RCC 7860 (cell line): ENCODE measurements at places on chromosomes 12 and 14.

DNA sequence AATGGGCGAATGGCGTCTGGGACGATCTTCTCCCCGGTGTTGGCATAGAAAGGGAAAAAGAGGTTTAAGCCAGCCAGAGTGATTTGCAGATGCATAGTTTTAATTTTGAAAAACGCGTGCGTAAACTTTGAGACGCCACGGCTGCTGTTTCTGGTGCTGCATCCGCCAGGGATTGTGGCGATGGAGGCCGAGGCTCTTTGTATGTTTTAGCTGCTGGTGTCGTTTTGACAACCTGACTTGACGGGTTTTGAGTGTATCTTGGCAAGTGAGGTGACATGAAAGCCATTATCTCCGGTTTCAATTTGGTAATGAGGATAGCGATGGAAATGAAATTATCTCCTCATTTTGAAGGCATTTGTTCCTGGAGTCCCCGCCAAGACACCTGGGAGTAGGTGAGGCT, 1.6 kb downstream of the PTGDR start:
- no peak for DNase-seq

DNA sequence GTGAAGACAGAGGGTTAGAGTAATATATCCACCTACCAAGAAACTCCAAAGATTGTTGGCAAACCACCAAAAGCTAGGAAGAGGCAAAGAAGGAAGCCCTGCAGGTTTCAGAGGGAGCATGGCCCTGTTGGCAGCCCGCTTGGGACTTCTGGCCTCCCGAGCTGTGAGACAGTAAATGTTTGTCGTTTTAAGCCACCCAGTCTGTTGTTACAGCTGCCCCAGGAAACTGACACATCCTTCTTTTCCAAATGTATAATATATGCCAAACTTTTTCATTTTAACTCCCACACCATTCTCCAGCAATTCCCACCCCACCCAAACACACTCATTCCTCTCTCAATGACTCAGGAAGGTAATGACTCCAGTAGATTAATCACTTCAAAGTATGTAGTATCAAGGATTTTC, 74.0 kb downstream of the RPS29 start:
- DNase-seq = peak; percentile 27

- no peak for DNase-seq
Observed at GRCh38 chr14:71783786-71784185, 148.4 kb upstream of the RGS6 start.

DNA sequence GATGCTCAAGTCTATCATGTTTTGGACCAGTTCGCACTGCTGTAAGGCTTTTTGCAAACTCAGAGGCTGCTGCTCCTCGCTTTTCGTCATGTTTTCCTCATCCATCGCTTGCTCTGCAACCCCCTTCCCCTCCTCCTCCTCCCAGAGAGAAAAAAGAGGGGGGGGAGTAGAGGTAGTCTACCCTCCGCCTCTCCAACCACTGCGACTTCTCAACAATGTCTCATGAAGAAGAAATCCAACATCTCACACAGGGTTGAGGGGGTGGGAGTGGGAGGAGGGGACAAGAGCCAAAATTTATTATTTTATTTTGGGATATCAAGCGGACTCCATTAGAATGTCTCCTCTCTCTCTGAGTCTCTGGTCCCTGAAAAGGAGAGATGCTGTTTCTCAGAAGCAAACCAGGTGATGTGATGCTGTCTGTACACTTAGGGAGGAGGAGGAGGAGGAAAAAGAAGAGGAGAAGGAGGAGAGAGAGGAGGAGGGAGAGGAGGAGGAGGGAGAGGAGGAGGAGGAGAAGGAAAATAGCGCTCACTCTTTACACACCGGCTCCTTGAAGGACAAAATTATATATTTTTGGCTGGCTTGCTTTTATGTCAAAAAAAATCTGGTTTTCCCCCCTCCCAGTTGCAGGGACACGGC, 520 bp downstream of the KSR2 start:
- DNase-seq = no peak

DNA sequence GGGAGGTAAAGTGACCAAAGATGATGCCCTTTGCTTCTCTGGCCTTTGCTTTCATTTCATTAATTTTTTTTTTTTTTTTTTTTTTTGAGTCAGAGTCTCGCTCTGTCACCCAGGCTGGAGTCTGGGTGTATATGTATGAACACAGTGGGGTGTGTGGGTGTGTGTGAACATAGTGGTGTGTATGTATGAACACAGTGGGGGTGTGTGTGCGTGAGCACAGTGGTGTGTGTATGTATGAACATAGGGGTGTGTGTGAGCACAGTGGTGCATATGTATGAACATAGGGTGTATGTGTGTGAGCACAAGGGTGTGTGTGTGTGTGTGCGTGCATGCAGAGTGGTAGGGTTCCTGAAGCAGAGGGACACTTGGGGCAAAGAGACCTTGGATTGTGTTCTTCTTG, 9.6 kb downstream of the KLC1 start:
- DNase-seq = no peak

- no peak for DNase-seq
Observed at GRCh38 chr14:75910048-75910447, 71.7 kb downstream of the TGFB3 start.

DNA sequence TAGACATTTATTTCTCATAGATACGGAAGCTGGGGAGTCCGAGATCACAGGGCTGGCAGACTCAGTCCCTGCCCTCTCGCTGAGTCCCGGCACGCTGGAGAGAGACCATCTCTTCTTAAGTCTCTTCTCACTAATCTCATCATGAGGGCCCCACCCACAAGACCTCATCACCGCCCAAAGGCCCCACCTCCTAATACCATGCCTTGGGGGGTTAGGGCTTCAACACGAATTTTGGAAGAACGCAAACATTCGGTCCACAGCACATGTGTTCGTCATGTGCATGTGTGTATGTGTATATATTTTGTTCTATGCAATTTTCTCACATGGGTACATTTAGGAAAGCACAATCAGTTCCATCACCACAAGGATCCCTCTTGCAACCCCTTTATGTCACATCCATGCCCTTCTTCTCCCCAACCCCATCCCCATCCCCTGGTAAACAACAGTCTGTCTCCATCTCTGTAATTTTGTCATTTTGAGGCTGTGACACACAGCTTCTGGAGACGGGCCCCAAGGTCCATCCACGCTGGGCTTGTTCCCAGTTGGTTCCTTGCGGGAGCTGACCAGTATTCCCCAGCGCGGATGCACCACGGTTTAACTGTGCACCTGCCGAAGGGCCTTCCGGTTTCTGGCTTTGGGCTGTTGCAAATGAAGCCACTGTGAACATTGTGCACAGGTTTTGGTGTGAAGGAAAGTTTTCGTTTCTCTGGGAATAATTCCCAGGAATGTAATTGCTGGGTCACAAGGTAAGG, 317.5 kb upstream of the DIO3 start:
- DNase-seq = no peak

GRCh38 chr12:65632131-65632855, 192.0 kb upstream of the HMGA2 start:
- DNase-seq = no peak

- no peak for DNase-seq
Observed at GRCh38 chr12:26878661-26879119, 45.7 kb upstream of the ITPR2 start.

DNA sequence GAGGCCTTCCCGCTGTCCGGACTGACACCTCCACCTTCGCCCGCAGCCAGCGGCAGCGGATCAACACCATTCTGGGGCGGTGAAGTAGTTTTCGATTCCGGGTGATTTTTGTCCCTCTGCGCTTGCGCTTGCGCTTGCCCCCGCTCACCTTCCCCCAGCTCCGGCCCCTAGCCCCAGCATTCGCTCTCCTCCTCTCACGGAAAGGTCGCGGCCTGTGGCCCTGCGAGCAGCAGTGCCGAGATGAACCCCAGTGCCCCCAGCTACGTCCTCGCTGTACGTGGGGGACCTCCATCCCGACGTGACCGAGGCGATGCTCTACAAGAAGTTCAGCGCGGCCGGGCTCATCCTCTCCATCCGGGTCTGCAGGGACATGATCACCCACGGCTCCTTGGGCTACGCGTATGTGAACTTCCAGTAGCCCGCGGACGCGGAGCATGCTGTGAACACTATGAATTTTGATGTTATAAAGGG, 22.7 kb upstream of the SRGAP1 start:
- no peak for DNase-seq

DNA sequence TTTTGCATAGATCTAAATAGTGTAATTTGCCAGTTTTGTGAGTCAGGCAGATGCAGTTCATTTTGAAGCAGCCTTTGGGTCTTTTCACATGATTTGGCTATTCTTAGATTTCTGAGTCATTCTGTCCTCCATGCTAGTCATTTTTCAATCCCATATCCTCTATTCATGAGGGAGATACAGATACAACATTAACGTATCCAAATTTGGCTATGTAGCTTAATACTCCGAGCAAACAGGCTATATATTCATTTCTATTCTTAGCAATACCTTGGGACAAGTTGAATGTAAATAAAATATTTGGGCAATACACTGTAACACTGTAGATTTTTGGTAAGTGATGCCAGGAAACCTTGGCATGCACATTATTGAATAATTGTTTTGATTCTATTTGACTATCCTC, 270.7 kb upstream of the PDE3A start:
- no peak for DNase-seq

DNA sequence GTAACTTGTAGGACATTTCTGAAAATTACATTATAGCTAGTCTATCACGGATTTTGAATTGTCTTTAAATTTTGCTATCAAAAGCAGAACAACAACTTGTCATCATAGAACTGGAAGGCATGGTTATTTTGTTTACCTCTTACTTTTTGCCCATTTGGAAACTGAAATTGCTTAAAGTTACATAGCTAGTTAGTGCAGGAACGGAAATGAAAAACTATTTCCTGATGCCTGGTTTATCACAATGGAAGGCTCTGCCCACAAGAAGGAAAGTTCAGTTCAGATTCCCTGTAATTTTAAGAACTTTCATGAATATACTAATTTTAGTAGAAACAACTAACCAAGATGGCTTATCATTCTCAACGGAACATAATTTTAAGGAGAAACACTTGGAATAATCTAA, 427.7 kb downstream of the RAD51B start:
- no peak for DNase-seq

DNA sequence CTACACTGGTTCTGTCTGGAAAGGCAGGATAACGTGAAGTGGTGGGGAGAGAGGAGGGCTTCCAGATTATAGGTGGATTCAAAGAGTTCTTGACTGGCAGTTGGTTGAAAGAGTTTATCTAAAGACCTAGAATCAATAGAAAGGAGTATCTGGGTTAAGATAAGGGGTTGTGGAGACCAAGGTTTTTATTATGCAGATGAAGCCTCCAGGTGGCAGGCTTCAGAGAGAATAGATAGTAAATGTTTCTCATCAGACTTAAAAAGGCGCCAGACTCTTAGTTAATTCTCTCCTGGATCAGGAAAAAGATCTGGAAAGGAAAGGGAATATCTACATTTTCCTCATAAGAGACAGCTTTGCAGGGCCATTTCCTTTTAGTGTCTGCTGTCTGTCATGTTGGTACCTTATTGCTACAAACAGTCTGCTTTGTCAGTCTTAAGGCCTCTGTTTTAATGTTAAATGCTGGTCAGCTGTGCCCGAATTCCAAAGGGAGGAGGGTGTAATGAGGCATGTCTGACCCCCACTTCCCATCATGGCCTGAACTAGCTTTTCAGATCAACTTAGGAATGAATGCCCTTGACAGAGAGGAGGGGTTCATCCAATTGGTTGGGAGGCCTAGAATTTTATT, 401.3 kb downstream of the FUT8 start:
- no peak for DNase-seq

- no peak for DNase-seq
Observed at GRCh38 chr12:105980533-105980932, 158.2 kb downstream of the NUAK1 start.

DNA sequence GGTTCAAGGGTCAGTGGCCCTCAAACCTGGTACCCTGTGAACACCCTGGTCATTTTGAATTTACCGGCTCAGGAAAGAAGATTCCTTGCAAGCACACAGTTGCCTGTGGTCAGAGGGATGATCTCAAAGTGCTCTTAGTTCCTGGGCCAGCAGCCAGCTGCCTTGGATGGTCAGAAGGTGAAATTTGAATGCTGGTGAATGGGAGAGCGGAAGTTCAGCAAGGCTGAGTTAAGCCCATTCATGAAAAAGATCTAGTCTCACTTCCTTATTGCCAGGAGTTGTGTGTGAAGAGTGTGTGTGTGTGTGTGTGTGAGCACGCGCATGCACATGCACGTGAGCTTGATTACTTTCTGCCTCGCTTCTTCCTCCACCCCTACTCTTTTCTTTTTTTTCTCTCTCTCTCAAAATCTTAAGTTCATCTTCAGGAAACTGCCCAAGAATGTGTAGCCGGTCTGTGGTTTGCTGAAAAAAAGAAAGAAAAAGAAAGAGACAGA, 155.5 kb upstream of the CCND2 start:
- no peak for DNase-seq

GRCh38 chr14:50000380-50001150, 107.7 kb downstream of the ARF6 start:
- peak; percentile 84 for DNase-seq

DNA sequence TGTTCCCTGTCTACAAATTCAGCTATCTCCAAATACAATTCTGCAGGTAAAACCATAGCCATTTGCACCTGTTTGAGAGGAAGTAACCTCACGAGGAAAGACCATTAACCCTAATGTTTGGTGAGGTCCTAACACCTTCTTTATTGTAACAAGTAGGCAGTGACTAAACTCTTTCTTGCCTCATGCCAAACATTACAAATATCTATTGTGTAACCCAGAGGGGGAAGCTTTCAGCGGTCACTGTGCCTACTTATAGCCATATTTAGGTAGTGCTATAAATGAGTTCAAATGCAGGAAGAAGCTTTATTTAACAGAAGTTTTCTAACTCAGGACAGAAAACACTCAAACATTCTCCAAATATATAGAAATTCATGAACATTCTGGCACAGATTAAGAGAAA, 252.7 kb downstream of the LRFN5 start:
- no peak for DNase-seq

DNA sequence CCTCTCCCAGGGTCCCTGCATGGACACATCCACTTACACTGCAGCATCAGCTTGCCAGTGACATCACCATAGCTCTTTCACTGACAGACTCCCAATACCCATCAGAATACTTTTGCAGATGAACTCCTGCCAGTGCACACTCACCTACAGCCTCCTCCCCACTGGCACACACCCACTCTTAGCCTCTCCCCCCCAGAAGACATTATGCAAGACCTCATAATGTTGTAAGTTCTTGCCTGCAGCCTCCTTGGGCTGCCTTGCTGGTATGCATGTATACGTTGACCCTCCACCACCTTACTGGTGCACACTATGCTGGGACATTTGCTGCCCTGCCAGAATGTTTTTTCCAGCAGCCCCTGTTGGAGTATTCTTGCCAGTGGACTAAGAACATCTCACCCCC, 324.2 kb downstream of the AEBP2 start:
- DNase-seq = no peak
